ENCODE measurements at places on chromosomes 13 and 19. TPM values are rescaled to one million over a fixed set of nuclear protein-coding genes. Genes with fewer than 3 reads are reported as not detected.

Gene CBY2
- total RNA-seq, result not detected

- ATAC-seq, result no peak
These were observed 36.2 kb upstream of the SLC46A3 start for GRCh38 chr13:28754698-28755545.

GRCh38 chr19:47176071-47176626 is 45.5 kb downstream of the SAE1 start:
- ATAC-seq, result no peak

- ATAC-seq, result no peak
These were observed 7.7 kb upstream of the RELB start for GRCh38 chr19:44993526-44993925.

Gene CD177
- total RNA-seq, result 1.3 TPM

Gene SGCG
- 8.2 TPM for total RNA-seq

- ATAC-seq, result peak; percentile 88
These were observed 21.5 kb upstream of the GARRE1 start for GRCh38 chr19:34232566-34233481.

- no peak for ATAC-seq
These were observed 13.9 kb downstream of the PALM start for GRCh38 chr19:722553-723101.

Gene SPACA4
- total RNA-seq, result not detected

- no peak for ATAC-seq
These were observed 240.6 kb downstream of the GPC6 start for GRCh38 chr13:93467175-93467574.

DNA sequence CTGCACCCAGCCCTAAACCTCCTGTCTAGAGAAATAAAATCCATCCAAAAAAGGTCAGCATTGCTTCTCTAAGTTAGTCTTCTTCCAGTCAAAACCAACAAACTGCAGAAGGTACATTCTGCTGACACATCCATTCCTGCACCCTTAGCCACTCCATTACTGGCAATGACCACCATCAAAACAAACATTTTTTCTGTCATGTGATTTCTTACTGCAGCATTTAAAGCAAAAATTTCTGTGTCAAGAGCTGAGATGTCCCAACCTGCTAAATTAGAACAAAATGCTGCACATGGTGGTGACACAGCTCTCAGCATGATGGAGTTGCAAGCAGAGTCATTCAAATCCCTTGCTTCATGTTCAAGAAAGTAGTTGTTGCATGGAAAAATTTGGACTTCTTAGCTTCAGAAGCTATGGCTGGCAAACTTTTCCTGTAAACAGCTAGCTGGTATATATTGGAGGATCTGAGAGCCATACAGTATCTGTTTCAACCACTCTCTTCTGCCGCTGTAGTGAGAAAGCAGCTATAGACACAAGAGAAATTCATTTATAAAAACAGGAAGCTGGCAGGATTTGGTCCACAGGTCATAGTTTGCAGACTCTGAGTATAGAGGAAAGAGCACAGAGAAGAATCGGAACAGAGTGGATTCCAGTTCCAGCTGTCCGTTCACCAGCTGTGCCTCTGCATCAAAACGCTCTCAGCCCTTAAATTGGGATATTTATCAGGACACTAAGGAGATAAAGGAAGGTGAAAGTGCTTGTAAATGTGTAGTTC is 17.4 kb downstream of the RUBCNL start:
- peak; percentile 87 for ATAC-seq

Gene PCDH17
- total RNA-seq, result 7.8 TPM

DNA sequence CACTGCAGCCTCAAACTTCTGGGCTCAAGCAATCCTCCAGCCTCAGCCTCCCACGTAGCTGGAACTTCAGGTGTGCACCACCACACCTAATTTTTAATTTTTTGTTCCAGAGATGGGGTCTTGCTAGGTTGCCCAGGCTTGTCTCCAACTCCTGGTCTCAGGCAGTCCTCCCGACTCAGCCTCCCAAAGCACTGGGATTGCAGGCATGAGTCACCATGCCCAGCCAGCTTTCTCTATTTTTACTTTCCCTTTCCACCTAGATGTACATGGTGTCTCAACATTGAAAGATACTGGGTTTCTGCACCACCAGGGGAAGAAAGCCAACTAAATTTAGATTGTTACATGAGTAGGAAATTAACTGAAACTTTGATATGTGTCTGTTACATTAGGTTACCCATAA is 13.8 kb upstream of the ZNF846 start:
- no peak for ATAC-seq

Gene TMEM38A
- 7.4 TPM for total RNA-seq

- no peak for ATAC-seq
These were observed 27.3 kb downstream of the LRFN3 start for GRCh38 chr19:35963514-35963913.

- ATAC-seq, result no peak
These were observed 167.7 kb downstream of the DACH1 start for GRCh38 chr13:71699342-71699741.

Gene CYP2A7
- 0.45 TPM for total RNA-seq
